ENCODE measurements at places on chromosomes 5 and 9.

DNA sequence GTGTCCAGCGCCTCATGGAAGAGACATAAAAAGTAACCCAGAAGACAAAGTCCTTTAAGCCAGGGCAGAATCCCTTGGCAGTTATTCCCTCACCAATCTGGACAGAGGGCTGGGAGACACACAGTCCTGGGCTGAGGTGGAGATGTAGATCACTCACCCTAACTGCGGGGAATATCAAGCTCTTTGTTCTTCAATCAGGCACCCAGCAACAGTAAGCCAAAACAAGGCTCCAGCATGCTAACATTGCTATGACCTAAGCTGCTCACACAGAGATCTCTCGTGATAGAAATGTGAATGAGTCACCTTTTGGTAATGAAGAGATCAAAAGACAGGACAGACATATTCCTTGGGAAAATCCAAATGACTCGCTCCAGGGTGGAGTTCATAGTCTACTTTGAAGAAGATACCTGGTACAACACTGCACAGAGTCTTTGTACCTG lies 101.3 kb downstream of the FBN2 start:
- no peak for DNase-seq

GRCh38 chr5:177431317-177432142 lies 5.1 kb downstream of the GRK6 start:
- DNase-seq, result no peak

GRCh38 chr5:149302641-149303040 lies 31.0 kb downstream of the AFAP1L1 start:
- no peak for DNase-seq

GRCh38 chr9:137138722-137139467 lies at the start of gene GRIN1:
GRIN1 (plus strand) TSS chr9:137139154; CDS start chr9:137139487, 333 bp downstream.
- DNase-seq, result no peak

GRCh38 chr5:173673295-173674101 lies 57.0 kb upstream of the BOD1 start:
- no peak for DNase-seq

DNA sequence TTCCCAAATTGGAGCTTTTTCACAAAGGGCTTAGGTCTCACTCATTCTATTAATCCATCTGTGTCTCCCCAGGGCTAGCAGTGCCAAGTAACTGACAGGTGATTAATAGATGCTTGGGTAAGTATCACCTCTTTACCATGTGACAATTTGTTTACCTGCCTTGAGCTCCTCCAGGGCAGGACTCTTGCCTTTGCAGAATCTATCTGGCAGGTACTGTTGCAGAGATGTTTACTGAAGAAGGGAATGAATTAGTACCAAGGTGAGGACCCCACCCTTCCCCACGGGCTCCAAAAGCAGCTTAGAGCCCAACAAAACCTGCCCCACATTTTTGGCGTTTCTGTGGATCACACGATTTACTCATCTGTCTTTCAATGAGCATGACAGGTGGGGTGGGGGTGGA lies 698 bp upstream of the TGFBI start:
- DNase-seq, result no peak

DNA sequence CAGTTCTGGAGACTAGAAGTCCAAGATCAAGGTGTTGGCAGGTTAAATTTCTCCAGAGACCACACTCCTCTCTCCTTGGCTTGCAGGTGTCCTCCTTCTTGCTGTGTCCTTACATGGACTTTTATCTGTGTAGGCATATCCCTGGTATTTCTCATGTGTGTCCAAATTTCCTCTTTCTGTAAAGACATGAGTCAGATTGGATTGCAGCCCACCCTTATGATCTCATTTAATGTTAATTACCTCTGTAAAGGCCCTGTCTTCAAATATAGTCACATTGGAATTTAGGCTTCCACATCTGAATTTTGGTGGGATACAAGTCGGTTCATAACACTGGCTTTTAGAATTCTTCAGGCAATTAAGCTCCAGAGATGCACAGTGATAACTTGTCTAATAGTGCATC lies 322.2 kb upstream of the GRIA1 start:
- no peak for DNase-seq

DNA sequence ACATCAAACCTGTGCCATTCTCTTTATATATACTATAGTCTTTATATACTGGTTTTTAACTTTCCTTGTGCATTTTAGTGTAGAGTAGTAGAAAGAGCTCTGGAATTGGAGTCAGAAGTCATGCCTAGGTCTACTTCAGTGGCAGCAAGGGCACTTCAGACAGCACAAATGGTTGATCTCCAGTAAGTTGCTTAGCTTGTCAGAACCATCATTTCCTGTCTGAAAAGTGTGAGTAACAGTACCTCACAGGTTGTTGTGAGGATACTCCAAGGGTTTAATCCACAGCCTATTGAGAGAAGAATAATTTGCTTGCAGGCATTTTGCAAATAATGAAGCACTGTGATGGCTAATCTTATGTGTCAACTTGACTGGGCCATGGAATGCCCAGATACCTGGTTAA lies 95.8 kb upstream of the NR4A3 start:
- DNase-seq, result no peak

DNA sequence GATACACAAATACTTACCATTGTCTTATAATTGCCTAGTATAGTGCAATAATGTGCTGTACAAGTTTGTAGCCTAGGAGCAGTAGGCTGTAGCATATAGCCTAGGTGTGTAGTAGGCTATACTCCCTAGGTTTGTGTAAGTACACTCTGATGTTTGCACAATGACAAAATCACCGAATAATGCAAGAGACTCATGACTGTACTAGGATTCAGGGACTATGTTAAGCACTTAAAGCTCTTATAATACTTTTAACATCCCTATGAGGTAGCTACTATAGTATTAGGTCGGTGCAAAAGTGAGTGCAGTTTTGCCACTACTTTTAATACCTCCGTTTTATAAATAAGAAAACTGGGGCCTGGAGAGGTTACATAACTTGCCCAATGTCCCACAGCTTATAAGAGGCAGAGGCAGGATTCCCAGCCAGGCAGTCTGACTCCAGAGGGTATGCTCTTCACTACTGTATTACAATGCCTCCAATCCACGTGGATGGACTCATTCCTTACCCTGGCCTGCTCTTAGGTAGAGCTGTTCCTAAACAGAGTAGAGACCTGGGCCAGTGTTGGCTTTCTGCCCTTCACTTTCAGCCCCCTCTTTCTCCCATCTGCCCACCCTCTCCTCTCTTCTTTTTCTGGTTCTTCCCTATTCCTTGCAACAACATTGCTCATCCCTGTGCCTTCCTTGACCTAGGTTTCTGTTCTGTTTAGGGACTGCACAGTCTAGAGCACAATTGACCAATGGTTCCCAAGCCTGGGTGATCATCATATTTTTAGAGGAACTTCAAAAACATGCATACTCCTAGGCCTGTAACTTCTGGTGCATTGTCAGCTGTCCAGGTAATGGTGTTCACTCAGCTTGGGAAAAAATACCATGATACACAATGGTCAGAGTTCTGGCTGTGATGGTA lies 114.0 kb downstream of the CARTPT start:
- no peak for DNase-seq

DNA sequence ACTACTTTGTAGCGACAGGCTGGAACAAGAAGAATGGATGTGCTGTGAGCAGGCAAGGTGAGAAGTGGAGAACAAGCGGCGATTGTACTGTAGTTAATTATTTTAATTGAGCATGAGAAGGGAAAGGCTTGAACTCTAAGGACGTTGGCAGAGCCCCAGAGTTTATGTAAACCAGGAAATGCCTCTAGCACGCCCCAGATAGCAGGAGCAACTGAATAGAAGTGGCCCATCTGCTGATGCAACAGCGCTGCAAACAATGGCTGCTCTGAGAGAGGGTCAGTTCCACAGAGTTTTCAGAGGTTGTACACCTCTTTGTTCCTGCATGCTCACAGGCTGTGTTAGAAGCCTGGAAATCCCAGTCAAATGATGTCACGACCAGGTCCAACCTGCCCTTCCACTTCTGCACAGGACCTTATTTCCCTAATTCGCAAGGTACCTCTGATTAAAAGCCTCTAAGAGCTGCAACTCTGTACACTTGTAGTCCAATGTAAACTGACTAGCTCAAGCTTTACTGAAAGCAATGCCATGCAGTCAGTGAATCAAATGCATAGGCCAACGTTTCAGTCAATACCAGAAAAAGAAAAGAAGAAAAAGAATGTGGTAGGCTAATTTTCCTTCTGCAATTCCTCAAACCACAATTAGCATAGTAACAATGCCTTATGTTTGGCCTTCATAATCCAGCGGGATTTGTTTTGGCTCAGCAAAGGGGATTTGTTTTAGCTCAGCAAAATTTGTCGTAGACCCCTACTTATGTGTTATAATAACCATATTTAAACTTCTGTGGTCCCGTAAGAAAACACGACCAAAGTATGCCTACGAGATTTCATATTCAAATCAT lies 119.6 kb upstream of the RETREG1 start:
- DNase-seq, result peak; percentile 98

DNA sequence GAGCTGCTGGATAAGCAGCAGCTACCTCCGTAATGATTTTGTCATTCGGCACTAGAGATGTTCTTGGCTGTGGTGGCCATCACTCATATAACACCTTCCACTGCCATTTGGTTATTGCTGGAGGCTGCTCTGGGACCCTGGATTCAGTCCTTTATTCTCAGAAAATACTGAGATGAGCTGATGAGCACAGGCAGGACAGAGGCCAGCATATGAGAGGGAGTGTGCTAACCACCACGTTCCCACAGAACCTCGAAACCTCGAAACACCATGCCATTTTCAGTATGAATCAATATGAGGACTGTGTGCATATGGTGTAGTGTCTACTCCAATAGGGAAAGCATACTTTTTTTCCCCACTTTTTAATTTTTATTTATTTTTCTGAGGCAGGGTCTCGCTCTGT lies 56.6 kb downstream of the ADAM19 start:
- DNase-seq, result no peak

- DNase-seq, result no peak
Observed at GRCh38 chr9:32955655-32956478, 45.6 kb downstream of the APTX start.

GRCh38 chr5:99771296-99771695 lies 763.9 kb upstream of the FAM174A start:
- no peak for DNase-seq

DNA sequence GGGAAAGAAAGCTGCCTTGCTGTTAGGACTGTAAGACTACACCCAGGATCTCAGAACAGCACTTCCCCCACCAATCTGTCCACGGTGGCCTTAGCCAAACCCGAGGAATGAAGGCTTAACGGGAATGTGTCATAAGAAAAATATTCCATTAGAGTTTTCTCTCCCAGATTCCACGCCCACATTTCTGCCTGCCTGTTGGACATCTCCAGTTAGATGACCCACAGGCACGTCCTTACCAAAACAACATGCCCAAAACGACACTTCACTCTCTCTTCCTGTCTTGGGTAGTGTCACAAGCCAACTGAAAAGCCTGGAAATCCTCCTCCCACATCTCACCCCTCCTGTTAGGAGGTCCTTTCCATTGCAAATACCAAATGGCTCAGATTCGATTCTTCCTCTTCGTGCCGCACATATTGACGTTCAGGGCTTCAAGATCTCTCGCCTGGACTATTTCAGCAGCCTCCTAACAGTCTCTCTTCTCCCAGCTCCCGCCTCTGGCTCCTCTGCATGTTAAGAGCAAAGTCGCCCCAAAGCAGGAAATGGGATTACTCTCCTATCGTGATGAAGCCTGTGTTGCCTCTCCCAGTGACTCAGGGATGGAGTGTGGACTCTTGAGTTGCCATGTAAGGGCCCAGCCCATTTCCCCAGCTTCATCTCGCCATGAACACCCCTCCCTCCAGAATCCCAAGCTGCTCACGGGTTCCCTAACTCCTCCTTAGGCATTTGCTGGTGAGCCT lies 159.3 kb downstream of the NR3C1 start:
- DNase-seq, result no peak

- no peak for DNase-seq
Observed at GRCh38 chr5:157571357-157571827, 4.2 kb downstream of the ADAM19 start.

DNA sequence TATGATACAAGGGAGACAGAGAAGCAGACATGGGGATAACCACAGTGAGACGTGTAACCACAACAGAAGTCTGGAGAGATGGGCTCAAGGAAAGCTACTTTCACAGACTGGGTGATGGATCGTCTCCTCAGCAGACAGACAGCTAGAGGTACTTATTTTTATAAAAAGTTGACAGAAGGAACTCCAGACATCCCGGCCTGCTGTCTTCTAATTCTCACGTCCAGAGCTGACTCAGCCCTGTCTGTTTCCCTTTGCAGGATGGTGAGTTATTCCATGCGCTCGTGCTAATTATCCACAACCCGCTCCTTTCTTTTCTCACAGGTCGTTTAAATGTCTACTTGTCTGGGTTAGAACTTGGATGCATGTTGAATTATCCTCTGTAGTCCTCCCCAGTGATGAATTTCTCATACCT lies 304.5 kb downstream of the CWC27 start:
- no peak for DNase-seq

DNA sequence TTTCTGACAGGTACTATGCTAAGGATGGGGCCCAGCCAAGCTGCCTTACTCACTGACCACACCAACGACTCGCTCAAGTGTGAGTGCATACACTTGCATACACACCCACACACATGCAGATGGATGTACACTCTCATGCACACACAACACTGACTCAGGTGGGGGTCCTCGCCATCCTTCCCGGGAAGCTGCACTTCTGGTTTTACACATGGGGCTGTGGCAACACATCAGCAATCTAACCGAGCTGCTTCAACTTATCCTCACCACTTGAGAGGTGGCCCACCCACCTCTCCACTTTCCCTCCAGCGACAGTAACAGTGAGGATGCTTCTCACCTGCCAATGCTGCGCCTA lies 67.2 kb upstream of the SLC25A51 start:
- DNase-seq, result no peak

DNA sequence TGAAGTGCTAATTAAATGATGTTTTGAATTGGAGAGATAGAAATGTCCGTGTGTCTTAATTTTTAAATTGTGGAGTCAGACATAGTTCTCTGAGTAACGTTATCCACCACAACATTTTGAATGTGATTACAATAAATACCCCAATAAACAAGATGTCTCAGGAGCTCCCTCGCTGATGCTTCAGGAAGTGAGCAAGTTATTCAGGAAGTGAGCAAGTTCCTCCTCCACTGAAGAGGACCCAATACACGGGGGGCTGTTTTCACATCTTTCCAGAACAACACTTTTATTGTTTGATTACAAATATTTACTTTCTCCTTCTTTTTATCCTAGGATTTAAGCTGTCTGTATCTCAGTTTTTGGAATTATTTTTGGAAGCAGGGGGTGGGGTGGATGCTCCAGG lies 363.8 kb downstream of the LRRC70 start:
- no peak for DNase-seq

DNA sequence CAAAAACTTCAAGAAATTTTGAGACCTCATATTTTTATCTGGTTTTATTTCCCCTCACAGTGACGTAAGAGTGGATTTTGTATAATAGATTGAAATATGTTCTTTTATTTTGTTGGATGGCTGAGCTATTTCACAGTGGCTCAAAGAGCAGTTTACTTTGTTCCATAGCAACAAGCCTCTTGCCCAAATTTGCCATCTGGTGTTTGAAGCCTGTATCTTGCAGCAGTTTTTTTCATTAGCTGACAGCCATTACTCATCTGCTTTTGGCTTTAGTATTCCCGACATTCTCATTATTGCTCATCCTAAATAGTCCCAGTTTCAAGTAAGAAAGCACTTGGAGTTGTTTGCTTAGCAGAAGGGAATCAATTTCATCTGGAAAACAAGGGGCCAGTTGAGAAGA lies 36.3 kb downstream of the GDA start:
- no peak for DNase-seq

All from NCI-H2081 treated with DMSO at 0.1 percent for 48 hours (cell line).